ENCODE measurements at places on chromosomes 5 and 9.

DNA sequence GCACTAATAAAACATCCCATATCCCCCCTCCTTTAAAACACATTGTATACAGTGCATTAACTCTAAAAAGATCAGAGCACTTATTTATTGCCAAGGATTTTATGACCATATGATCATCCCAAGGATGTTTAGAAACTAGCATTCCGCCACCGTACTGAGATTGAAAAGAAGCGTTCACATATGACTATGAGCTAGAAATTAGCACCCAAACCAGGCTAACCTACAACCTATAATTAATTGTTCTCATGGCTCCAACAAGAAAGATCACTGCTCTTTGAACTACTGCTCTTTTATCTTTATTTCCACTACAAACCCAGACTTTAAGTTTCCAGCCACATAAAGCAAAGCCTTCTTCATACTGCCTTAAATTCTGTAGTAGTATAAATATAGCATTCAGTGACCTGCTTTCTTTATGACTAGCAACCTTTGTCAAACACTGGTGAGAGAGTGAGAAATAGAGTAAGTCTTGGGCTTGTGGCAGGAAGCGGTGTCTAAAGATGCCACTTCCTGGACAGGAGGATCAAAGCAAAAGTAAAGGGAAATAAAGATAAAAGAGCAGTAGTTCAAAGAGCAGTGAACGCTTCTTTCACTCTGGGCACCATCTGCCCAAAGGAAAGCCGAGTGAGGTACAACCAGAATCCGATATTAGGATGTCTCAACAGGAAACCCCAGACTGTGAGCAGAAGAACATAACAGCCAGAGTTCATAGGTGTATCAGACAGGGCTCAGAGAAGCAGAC lies 151.1 kb upstream of the ERCC6L2 start:
- DNase-seq = no peak

- DNase-seq = no peak
These were observed 97.5 kb downstream of the EBF1 start for GRCh38 chr5:159002171-159002570.

GRCh38 chr9:78601957-78602565 lies 305.1 kb downstream of the PSAT1 start:
- DNase-seq = peak; percentile 67

- DNase-seq = no peak
These were observed 44.3 kb downstream of the BICD2 start for GRCh38 chr9:92720209-92720765.

GRCh38 chr5:128290152-128290858 lies 206.7 kb downstream of the SLC12A2 start:
- no peak for DNase-seq

DNA sequence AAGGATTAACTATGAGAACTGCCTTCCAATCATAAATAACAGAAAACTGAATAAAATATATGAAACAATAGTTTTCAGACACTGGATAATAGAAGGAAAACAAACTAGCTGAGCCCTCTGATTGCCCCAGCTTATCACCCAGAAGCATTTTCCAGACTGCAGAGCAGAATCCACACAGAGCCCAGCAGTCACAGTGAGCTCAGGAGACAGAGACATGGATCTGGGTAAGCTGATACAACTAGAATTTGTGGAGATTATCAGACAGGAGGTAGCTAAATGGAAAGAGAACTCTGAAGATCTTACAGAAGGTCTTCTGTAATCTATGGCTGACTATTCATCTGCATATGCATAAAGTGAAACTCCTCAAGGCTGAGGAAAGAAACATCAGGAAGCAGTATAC lies 128.8 kb downstream of the NR2F1-AS1 start:
- DNase-seq = no peak

DNA sequence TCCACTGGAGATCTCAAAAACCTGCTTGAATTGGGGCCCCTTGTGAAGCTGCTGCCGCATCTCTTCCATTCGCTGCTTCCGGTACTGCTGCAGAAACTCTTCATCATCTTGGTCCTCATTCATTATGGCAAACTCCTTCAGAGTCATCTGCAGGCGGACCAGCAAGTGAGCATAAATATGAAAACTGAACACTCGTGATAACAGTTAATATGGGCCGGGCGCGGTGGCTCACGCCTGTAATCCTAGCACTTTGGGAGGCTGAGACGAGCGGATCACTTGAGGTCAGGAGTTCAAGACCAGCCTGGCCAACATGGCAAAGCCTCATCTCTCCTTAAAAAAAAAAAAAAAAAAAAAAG lies 7.9 kb downstream of the PDCL start:
- DNase-seq = no peak

- no peak for DNase-seq
These were observed 184.8 kb upstream of the RASEF start for GRCh38 chr9:83247732-83248131.

Data from MCF 10A (cell line).